Prostate gland (tissue), 2 donors: ENCODE measurements at places on chromosomes 5 and 9. TPM values are rescaled to one million over a fixed set of nuclear protein-coding genes. Genes with fewer than 3 reads are reported as not detected.

Gene BTNL3
- not detected for total RNA-seq

Gene GPX3
- 195 TPM for total RNA-seq

Gene HNRNPA0
- 17.4 TPM for total RNA-seq

- H3K4me1 ChIP-seq: peaks cover 10% of the 10 kb centered on the region
- no peaks in the 10 kb centered on the region for H3K27me3 ChIP-seq
- no peak overlapping the region for H3K4me3 ChIP-seq
- no peak for DNase-seq
Observed at GRCh38 chr9:4591123-4591500, 71.0 kb upstream of the PLPP6 start.

- H3K4me1 ChIP-seq: no peaks in the 10 kb centered on the region
- H3K36me3 ChIP-seq: no peaks in the 10 kb centered on the region
- H3K27ac ChIP-seq: no peak overlapping the region
- DNase-seq: no peak
- H3K27me3 ChIP-seq: no peaks in the 10 kb centered on the region
- no peak overlapping the region for H3K4me3 ChIP-seq
Observed at GRCh38 chr5:43802119-43802518, 199.1 kb downstream of the NNT start.

- H3K27me3 ChIP-seq: no peaks in the 10 kb centered on the region
- no peaks in the 10 kb centered on the region for H3K36me3 ChIP-seq
- no peak for DNase-seq
- no peaks in the 10 kb centered on the region for H3K4me1 ChIP-seq
- H3K27ac ChIP-seq: no peak overlapping the region
Observed at GRCh38 chr5:158373608-158374395, 514.9 kb upstream of the CLINT1 start.
